Heart left ventricle (tissue), 16 donors: ENCODE measurements at places on chromosomes 5 and 9. TPM values are rescaled to one million over a fixed set of nuclear protein-coding genes. Genes with fewer than 3 reads are reported as not detected.

DNA sequence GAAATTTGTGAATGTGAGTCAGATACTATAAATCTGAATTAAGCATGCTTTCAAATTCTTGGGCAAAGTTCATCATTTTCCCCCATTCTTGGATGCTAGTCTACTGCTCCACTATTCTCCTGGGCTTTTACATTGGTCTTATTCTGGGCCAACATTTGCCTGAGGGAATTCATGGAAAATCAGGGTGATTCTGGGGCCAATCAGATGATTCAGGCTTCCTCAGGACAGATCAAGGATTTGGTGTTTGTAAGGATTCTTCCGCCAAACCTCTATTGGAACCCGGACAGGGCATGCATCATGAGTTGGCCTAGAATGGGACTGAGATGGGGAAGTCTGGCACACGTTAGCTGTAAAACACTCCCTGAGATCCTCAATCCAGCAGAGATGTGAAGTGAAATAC is 113.8 kb downstream of the MEF2C start:
- DNase-seq, result no peak

SPATA31D4 gene
- not detected for polyA plus RNA-seq

DNA sequence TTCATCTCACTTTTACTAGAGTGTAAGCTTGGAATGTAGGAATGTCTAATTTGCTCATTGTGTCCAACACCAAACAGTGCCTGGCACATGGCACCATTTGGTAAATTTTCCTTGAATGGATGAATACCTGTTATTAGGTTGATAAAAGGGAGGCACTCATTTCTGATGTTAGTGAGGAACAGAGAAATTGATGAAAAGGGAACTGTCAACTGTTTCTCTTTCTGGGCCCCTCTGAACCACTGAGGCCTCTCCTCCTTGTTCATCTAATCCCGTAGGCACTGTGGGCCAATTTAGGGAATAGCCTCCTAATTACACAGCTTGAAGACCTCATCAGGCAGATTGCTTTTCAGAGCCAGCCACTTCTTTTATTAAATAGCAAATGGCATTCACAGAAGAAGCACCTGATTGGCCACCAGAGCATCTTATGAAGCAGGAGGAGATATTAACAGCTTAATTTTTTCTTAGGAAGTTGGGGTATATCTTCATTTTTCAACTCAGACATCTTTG is 22.6 kb downstream of the MRRF start:
- no peak for DNase-seq

DNA sequence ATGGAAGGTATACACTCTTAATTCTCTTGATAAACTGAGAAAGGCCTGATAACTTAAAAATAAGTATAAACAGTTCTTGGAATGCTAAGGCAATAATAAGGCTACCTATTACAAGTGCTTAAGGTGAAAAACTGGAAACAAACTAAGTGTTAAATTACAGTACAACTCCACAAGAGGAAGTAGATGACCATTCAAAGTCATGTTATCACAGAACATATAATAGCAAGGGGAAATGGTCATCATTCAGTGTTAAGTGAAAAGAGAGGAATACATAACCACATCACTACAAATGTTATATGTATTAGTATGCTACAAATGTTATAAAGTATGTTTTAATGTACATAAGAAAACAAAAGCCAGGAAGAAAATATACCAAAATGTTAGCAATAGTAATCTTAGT is 135.9 kb downstream of the CCDC192 start:
- DNase-seq, result no peak

FBXO10 gene
- 2.4 TPM for polyA plus RNA-seq

DNA sequence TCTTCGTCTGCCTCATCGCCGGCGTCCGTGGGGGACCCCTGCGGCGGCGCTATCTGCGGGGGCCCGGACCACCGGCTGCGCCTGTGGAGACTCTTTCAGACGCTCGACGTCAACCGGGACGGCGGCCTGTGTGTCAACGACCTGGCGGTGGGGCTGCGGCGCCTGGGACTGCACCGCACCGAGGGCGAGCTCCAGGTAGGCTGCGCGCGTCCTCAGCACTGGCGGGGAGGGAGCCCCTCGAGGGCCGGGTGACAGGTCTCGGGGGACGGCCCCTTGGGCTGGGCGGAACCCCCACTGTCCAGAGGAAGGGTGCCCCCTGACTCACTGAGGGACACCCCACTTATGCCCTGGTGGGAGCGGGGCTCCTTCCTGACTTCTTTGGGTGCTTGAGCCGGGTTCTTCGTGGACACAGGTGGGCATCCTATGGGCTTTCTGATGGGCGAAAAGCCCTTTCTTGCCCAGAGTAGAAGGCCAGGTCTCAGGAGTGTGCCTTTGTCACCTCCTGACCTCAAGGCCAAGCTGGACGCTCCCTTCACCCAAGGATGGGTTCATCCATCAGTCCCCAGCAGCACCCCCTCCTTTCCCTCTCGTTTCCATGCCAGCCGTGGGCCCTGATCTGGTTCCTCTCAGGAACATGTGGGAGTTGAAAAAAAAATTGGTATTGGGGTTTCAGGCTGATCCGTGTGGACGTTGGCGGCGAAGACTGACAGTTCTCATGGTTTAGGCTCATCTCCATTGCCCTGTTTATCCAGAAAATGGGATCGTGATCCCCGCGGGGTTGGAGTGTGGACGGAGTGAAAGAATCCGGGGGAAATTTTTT is 564 bp downstream of the SLC25A25 start:
- DNase-seq, result no peak

DNA sequence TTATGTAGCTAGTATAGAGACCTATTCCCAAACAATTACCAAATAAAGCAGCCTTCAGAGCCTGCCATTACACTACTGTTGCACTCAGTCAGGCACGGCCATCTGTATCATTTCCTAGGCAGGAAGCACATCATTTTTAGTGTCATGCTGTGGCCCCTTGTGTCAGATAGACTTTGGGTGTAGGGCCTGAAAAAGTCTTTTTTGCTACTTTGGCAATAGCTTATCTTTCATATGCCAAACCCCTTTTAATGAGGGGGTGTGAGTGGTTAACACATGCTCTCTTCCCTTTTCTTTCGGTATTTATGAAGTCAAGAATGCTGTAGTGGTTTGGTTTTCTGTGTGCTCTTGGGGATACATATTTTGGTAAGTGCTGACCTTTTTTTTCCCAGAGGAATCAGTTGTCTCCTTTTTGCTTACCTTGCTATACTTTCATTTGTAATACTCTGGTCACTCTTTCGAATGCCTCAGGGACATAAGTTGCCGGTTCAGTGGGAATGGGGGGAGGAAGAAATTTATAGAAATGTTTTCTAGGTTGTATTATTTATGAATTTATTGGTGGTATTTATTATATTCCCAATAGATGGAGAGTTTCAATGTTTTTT is 209.8 kb downstream of the CSNK1G3 start:
- DNase-seq, result no peak

- DNase-seq, result no peak
Measured at GRCh38 chr9:88197016-88197415, 58.7 kb upstream of the SPATA31C2 start.

GRCh38 chr5:11037080-11037479 is 276.0 kb upstream of the DAP start:
- no peak for DNase-seq

GRCh38 chr9:124216474-124217176 is 41.1 kb upstream of the NEK6 start:
- DNase-seq, result no peak

DNA sequence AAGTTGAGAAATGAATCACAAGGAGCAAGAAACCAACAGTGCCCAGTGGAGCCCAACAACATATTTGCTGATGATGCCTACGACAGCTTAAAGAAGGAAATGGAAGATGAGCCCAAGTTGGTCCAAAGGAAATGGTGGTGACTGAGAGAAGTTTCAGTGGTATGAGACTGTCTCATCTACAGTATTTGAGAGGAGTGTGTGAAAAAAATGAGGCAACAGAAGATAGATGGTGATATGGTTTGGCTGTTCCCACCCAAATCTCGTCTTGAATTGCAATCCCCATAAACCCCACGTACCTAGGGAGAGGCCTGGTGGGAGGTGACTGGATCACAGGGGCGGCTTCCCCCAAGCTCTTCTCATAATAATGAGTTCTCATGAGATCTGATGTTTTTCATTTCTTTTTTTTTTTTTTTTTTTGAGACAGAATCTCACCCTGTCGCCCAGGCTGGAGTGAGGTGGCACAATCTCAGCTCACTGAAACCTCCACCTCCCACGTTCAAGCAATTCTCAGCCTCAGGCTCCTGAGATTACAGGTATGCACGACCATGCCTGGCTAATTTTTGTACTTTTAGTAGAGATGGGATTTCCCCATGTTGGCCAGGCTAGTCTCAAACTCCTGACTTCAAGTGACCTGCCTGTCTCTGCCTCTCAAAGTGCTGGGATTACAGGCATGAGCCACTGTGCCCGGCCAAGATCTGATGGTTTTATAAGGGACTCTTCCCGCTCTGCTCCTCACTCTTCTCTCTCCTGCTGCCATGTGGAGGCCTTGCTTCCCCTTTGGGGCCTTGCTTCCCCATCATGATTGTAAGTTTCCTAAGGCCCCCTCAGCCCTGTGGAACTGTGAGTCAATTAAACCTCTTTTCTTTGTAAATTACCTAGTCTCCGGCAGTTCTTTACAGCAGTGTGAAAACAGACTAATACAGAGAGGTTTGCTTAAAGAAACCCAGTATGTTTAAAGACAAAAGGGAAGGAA is 30.2 kb downstream of the EFCAB9 start:
- no peak for DNase-seq

- DNase-seq, result no peak
Measured at GRCh38 chr5:145867806-145868205, 5.0 kb downstream of the GRXCR2 start.

DNA sequence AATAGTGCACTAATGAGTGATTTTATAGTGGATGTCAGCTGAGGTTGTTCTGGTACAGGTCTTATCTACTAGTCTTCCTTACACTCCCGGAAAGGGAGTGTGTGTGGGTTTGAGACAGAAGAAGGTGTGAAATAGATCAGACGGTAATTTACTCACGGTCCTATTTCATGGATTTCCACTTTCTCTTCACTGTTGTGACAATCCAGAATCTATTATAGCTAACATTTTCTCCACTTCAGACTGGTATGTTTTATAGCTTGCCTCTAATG is 7.0 kb upstream of the C9 start:
- no peak for DNase-seq

TRIM7 gene
- polyA plus RNA-seq, result 3.6 TPM

DNA sequence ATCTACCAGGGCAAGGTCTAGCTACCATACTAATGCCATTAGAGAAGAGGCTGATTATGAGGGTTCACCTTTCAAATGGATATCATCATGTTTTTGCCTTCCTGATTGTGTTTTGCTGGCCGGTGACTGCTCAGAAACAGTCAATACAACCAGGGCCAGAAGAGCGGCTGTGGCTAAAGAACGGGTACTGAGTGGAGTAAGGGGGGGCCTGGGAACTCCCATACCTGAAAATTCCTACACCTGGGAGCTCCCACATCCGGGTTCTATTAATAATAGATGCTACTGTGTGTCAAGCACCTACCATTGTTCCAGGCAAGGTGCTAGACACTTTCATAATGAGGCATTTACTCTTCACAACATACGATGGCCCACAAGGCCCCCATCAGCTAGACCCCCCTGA is 79.2 kb downstream of the CDK5RAP2 start:
- DNase-seq, result no peak

- DNase-seq, result no peak
Measured at GRCh38 chr5:113338628-113339027, 96.2 kb downstream of the TSSK1B start.

GRCh38 chr5:91175708-91176107 is 207.4 kb downstream of the ARRDC3 start:
- no peak for DNase-seq

- DNase-seq, result no peak
Measured at GRCh38 chr9:131727795-131728545, 11.9 kb downstream of the RAPGEF1 start.

GRCh38 chr9:24257726-24258125 is 288.0 kb downstream of the IZUMO3 start:
- DNase-seq, result no peak

FAM81B gene
- polyA plus RNA-seq, result 4.3 TPM

DDX4 gene
- not detected for polyA plus RNA-seq

GRCh38 chr9:21506626-21507482 is 24.7 kb upstream of the IFNE start:
- DNase-seq, result no peak

IGFBPL1 gene
- not detected for polyA plus RNA-seq

RRAGA gene
- 107 TPM for polyA plus RNA-seq

- DNase-seq, result no peak
Measured at GRCh38 chr9:88302579-88303324, 85.5 kb upstream of the SPIN1 start.

DNA sequence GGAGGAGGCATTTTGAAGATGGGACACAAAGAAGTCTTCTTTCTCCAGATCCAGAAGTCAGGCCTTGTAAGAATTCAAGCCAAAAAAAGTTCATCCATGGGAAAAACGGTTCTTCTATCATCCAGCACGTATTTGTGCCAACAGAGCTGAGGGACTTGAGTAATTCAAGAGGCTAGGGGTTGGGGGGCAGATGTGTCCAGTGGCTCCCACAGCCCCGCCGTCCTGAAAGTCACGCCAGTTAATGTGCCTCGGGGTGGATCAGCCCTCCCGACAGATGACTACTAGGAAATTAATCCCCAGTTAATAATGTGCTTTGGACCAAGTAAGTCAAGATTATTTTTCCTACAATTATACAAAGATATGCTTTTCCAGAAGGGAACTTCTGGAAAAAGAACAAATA is 23.4 kb downstream of the NREP start:
- DNase-seq, result no peak

GRCh38 chr9:78230761-78231160 is 5.1 kb upstream of the CEP78 start:
- no peak for DNase-seq

UBE2QL1 gene
- 11.4 TPM for polyA plus RNA-seq

GRCh38 chr9:130537346-130538050 is 41.9 kb upstream of the FUBP3 start:
- no peak for DNase-seq

- DNase-seq, result peak; percentile 12
Measured at GRCh38 chr5:1638658-1639400, 115.1 kb upstream of the LPCAT1 start.

DNA sequence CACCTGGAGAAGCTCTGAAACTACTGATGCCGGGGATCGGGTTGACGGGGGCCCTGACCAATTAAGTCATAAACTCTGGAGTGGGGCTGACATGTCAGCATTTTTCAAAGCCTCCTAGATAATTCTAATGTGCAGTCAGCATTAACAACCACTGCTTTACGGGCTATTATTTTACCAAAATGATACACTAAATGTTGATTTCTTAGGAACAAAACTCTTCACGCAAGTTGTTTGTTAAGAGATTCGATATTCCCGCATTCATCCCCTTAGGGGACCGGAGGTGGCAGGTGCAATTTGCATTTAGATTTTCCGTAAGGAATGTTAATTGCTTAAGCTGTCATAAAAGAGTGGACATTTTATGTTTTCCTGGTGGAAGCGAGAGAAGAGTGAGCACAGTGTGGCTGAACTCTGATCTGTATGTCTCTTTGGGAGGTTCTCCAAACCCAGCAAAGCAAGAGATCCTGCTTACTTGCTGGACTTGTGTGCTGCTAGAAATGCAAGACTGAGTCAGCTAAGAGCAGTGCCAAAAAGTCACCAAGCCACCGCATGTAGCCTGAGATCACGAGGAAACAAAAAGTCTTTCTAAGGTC is 77.6 kb downstream of the UGCG start:
- no peak for DNase-seq

DNA sequence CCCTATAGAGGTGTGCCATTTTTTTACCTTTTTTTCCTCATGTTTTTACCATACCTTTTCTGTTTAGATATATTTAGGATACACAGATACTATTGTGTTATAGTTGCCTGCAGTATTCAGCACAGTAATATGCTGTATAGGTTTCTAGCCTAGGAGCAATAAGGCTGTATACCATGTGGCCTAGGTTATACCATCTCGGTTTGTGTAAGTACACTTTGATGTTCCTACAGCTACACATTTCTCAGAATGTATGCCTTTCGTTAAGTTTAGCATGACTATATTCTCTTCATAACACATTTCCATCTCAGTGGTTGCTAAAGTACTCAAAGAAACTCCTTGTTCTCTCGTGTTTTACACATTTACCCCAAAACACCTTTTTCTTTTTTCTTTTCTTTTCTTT is 23.0 kb downstream of the UBE2D2 start:
- no peak for DNase-seq
